Osteoblast (primary cell): ENCODE measurements at places on chromosomes 2 and 18.

GRCh38 chr18:3998698-3999333 is 456.3 kb downstream of the DLGAP1 start:
- DNase-seq: no peak

DNA sequence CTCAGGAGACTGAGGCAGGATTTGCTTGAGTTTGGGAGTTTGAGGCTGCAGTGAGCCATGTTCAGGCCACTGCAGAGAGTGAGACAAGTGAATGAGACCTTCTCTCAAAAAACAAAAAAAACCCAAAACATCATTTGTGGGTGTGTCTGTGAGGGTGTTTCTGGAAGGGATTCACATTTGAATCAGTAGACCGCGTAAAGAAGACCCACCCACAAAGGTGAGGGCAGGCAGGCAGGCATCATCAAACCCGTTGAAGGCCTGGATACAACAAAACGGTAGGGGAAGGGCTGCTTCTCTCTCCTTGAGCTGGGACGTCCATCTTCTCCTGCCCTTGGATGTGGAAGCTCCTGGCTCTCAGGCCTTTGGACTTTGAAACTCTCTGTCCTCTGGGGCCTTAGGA is 25.4 kb downstream of the CDKL4 start:
- no peak for DNase-seq

DNA sequence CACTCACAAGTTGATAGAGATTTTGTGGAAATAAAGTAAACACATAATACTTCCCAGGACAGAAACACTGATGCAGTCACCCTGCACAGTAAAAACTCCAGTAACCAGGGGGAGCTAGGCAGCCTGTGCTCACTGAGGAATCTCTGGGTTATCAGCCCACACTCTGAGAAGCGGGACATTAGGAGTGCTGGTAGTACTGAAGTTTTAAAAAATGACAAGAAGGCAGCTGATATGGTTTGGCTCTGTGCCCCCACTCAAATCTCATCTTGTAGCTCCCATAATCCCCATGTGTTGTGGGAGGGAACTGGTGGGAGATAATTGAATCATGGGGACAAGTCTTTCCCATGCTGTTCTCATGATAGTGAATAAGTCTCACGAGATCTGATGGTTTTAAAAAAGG is 31.4 kb downstream of the KCTD1 start:
- DNase-seq: no peak

GRCh38 chr18:13233787-13234783 is 15.5 kb downstream of the LDLRAD4 start:
- DNase-seq: no peak

DNA sequence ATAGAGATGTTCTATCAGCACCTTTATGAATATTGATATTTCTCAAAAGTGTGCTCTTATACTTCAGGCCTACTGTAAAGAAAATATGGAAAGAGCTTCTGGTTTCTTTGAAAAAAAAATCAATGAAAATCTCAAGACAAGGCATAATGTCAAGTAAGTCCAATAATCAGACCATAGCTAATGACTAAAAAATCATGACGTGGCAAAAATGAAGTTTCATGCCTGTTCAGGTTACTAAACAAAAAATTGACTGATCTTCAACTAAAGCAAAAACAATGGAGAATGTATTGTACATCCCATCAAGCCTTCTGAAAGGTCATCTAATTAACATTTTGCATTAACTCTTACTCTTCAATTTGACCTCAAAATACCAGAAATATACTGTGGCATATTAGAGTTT is 824.4 kb downstream of the EPHA4 start:
- peak; percentile 10 for DNase-seq

DNA sequence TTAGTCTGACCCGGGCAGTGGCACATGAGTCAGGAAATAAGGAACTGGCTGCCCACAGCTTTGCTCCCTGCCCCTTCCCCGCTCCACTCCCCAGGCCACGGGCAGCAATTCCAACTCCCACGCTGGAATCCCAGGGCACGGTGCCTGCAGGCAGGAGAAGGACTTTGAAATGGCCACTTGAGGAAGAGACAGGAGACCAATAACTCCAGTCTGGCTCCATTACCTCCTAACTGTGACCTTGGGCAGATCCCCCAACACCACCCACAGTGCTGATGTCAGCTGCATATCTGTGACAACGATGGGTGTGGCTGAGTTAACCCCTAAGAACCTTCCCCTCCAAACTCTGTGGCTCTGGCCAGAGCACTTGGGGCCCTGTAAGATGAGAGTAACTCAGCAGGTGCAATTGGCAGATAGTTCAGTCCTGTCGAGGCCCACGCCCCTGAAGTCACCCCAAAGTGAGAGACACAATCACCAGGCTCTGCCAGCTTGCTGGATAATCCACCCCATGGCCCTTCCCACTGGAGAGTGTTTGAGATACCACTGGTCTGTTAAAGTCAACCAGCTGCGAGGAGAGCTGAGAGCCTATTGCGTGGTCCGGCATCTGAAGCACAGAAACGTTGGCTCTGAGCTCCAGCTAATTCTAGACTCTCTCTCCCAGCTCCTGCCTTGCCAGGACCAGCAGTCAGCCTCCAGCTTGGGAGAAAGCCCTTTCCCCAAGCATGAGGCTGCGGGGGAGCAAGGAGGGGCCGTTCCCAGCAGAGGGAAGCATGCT is 175.2 kb downstream of the TNS1 start:
- peak; percentile 95 for DNase-seq

DNA sequence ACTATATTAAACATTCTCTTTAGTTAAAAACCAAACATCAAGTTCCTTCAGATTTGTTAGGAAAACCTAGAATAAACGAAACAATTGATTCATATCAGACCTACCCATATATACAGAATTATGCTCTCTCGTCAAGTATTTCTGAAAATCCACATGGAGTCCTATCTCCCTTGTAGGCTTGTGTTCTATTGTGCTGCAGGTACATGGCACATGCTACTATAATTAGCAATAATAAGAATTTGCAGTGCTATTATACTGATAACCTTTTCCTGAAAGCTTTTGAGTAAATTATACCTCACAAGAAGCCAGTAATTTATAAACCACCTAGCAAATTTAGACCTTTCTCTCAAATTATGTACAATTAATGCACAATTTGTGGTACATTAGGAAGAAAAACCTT is 158.6 kb upstream of the STK17B start:
- DNase-seq: no peak

DNA sequence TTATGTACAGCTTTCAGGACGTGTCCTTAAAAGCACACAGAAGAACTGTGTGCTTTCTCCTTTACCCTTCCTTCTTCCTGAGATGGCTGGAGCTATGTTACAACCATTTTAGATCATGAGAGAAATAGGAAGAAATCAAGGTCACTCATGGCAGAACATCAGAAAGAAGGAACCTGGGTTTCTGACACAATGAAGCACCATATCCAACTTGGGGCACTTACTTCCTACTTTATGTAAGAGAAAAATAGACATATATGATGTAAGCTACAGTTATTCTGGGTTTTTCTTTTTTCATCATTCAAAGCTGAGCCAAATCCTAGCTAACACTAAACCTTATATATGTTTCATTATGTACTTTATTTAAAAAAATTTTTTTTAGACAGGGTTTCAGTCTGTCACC is 79.5 kb downstream of the FAM161A start:
- DNase-seq: no peak

DNA sequence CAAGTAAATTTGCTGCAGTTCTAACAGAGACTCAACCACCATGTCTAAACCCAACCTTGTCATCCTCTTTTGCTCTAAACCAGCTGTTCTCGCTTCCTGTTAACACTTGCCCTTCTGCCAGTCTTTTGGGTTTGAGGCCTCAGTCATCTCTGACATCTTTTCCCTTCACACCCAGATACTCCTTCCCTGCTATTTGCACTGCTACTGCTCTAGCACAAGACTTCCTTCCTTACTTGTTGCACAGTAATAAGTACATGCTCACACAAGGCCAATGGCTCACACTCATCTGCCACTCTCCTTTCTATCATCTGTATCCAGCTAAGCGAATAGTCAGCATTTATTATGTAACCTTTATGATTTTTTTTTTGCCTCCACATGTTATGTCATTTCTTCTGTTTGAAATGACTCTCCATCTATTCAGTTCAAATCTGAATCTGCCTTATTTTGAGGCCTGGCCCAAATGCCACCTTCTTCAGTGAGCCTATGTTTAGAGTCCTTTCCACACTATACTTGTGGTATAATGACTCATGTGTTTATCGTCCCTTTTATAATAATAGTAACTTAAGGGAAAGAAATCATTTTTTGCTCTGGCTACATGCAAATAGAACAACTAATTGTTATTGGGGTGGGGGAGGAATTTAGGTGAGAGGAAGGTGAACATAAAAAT is 22.5 kb upstream of the CDKL4 start:
- peak; percentile 44 for DNase-seq

- peak; percentile 86 for DNase-seq
These were observed 317.6 kb downstream of the TNS1 start for GRCh38 chr2:217685255-217685605.

DNA sequence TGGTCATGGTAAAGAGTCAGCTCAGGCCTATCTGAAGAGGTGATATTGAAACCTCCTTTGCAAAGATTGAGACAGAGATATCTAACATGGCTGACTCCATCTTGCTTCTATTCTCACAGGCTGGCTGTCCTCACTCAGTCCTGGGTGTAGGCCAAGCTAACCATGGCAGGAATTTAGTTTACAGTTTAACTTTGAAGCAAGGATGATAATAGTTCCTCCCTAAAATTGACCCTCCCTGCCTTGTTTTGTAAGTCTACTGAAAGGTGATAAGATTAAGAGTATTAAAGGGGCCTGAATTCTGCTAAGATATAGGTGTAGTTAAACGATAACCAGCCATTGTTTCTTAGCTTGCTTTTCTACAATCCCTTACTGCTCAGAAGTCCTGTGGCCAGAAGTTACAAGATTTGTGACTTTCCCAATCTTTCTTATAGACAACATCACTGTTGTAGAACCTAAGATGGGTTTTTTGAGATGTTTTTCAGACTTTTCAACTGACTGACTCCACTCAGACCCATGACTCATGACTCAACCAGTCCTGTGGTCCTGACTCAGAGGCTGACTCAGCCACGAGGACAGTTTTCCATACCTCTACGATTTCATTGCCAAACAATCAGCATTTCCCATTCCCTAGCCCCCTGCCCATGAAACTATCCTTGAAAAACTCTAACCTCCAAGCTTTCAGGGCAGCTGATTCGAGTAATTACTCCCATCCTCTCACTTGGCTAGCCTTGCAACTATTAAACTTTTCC is 195.7 kb upstream of the SESTD1 start:
- peak; percentile 32 for DNase-seq
